ENCODE measurements at places on chromosomes 7 and 10.

GRCh38 chr10:130737621-130738020, 573.9 kb downstream of the TCERG1L start:
- DNase-seq = no peak

GRCh38 chr7:7808626-7809025, 90.2 kb upstream of the RPA3 start:
- no peak for DNase-seq

- DNase-seq = peak; percentile 67
Observed at GRCh38 chr7:1579481-1580421, 9.9 kb upstream of the PSMG3 start.

GRCh38 chr10:29035721-29036120, 253.1 kb upstream of the LYZL1 start:
- DNase-seq = no peak

GRCh38 chr7:93981480-93981874, 22.7 kb downstream of the BET1 start:
- DNase-seq = no peak

GRCh38 chr10:133170092-133170491, 10.1 kb downstream of the KNDC1 start:
- DNase-seq = no peak

DNA sequence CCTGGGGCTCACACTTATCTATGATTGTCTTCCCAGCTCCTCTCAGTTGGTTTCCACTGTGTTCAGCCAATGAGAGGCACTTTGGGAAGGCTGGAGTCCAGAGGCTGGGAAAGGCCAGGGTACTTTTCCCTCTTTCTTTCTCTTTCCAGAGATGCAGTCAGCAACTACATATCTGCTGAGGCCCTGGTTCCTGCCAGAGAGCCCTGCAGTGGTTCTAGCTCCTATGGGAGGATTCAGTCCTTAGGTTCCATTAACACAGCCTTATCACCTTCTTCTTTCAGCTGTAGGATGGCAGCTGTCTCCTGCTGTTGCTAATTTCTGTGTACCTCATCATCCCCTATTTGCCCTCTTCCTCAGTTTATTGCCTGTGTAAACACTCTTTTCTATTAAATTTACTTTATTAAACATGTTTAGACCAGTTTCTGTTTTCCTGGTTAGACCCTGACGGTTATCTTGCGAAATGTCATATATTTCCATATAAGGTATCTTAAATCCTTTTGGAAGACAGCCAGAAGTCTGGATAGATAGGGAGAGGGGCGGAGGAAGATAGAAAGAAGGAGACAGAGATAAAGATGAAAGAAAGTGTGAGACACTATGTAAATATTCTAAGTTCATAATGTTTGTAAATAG, 100.3 kb downstream of the HGF start:
- no peak for DNase-seq

- no peak for DNase-seq
Observed at GRCh38 chr10:5546891-5547680, 22.3 kb downstream of the CALML3 start.

DNA sequence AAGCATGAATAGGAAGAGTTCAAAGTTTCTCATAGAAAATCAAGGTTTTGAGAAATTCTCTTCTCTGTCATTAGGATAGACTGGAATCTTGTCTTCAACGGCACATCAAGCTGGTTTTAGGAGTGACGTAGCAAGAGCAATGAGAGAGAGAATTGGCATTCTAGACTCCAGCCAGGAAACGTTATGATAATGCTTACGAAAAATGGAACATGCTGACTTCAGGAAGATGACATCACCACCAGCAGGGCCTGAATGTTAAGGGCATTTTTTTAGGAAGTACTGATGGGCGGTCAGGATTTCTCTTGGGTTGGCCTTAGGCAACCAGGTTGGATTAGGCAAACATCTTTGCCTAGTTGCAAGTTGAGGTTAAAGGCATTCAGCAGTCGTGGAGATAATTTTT, 213.2 kb upstream of the CTBP2 start:
- DNase-seq = no peak

DNA sequence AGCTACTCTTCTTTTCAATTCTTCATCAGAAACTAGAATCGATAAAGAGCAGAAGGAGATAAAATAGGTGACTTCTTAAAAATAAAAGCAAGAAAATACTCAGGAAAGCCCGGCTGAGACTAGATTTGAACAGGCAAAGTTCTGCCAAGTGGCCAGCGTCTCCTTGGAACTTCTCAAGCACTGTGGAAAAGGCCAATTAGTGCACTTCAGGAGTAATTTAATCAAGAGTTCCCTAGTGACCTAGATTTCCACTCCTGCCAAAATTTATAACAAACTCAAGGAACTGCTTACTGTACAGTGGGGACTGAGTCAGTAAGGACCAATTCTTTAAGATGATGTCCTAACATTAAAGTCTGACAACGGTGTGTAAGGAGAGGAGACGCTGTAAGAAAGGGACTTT, 57.3 kb downstream of the CHCHD3 start:
- no peak for DNase-seq

GRCh38 chr10:51137756-51138529, 63.7 kb downstream of the PRKG1 start:
- DNase-seq = no peak

GRCh38 chr7:38318241-38318640, 44.8 kb upstream of the TARP start:
- no peak for DNase-seq

- no peak for DNase-seq
Observed at GRCh38 chr10:29141761-29142160, 147.1 kb upstream of the LYZL1 start.

DNA sequence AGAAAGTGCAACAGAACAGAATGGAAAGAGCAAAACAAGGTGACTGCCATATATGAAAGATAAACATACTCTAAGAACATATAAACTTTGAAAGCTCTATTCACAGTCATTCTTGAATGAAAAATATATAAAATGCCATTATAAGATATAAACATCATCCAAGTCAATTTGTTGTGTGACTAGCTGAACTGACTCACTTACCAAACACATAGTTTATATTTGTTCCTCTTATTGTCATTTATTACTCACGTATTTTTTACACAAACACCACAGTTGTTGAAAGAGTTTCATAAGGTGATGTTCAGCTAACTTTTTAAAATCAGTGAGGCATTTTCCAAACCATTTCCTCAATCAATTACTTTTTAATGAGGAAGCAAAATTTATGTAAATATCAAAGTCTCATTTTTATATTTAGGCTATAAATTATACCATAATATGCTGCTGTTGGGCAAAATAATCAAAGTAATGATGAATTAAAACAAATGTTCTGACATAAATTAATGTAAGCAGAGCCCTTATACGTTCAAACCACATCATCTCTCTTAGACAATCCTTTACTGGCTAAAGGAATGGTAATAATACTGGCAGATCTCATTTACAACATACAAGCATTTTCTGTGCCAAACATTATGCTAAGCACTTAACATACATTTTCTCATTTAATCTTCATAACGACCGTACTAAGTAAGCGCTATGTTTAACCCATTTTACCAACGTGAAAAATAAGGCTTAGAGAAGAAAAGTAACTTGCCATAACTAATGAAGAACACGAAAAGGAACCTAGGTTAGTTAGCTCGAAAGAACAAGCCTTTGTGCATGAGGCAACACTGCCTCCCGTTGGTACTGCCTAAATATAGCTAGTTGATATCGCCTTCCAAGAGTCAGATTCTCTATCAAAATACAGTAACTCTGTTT, 7.3 kb downstream of the LRRN3 start:
- DNase-seq = no peak

DNA sequence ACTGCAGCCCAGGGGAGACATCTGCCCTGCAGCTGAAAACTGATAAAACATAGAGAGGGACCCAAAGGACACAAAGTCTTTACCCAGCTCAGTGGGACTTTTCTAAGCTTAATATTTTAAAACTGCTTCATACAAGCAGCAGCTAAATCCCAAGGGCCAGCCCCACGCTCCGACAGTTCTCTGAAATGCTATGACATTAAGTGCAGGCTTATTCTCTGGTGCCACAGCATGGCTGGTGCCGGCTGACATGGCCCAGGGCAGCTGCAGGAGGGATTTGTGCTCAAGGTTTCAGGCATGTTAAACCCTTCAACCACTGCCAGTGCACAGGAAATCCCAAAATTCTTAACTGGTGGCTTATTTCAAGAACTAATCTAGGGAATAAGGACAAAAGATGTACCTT, 170.9 kb downstream of the PARD3 start:
- no peak for DNase-seq

DNA sequence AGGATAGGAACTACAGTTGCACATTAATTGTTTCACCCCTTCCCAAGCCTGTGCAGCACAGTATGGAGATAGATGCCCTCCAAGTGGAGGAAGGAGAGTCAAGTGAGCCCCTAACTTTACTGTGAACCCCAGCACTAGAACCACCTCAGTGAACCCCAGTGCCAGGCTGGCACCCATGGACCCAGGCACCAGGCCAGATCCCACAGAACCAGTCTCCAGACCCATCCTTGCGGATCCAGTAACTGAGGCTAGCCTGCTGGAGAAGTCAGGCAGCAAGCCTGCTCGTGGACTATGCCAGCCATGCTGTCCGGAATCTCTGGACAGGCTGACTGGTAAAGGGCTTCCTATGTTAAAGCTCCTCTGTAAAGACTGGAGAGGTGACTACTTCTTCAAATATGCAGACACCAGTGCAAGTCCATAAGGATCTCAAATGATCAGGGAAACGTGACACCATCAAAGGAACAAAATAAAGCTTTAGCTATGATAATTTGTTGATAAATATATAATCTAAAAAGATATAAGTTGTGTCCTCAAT, 27.7 kb downstream of the SHOC2 start:
- DNase-seq = no peak

DNA sequence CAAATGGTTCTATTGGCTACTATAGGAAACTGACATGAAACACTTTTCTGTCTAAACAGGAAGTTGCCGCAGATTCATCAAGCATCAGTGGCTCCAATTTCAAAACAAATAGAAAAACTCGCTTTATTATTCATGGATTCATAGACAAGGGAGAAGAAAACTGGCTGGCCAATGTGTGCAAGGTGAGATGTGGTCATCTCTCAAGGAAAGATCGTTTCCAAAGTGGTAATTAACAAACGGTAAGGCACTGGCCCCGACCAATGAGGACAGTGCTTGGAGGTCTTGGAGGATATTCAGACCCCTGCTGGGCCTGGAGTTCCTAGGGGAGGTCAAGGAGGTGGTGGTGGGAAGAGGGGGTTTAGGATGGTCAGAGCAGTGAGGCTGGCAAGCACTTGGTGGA, 2.6 kb downstream of the PNLIP start:
- DNase-seq = no peak

GRCh38 chr7:30359957-30360356, 75.6 kb downstream of the ZNRF2 start:
- no peak for DNase-seq

GRCh38 chr10:116590590-116591444, at the start of gene PNLIPRP1:
TSS of gene PNLIPRP1 (plus strand) at chr10:116590959. CDS start at chr10:116591130, 171 bp downstream.
- no peak for DNase-seq

GRCh38 chr7:134245253-134245652, 71.5 kb downstream of the SLC35B4 start:
- no peak for DNase-seq

DNA sequence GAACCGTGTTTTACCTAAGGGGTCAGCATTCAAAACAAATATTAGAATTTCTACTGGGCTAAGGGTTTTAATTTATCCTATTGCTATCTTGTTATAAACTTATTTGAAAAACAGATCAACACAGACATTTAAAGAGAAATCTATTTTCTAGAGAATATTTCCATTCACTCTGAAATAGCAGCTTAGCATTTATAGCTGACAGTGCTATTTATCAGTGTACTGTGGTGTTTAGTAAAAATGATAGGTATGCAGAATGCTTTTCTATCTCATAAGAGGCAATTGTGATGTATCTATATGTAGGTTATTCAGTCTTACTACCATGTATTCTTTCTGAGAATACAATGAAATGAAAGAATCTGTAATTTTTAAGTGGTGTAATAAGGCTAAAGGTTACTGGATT, 1077.4 kb downstream of the REEP3 start:
- DNase-seq = no peak

DNA sequence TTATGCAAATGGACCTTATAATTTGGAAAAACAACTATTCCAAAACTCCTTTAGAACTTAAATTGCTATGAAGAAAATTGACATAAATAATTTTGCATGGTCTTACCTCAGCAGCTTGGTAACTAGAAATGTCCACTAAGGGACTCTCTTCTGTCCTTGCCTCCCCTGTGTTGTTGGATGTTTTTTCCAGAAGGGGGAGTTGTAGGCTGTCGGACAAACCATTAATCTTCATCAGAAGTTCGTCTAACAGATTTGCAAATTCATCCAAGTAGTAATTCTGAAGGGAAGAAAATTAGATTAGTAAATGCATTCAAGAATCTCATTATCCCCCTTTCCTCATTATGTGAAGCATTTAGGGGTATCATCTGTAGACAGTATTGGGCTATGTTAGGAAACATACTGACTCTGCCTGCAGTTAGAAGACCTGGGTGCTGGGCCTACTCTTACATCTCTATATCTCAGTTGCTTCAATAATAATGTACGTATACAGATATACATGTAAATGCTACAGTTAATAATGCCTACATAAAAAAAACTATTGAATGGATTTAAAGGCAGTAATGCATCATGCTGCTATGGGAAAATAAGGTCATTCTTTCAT, 155.6 kb downstream of the PKD1L1 start:
- no peak for DNase-seq

GRCh38 chr7:79217468-79217867, 236.0 kb downstream of the MAGI2 start:
- DNase-seq = no peak

- DNase-seq = no peak
Observed at GRCh38 chr7:104642560-104642959, 314.2 kb downstream of the LHFPL3 start.

GRCh38 chr10:85612833-85613232, 753.8 kb downstream of the GRID1 start:
- DNase-seq = no peak

DNA sequence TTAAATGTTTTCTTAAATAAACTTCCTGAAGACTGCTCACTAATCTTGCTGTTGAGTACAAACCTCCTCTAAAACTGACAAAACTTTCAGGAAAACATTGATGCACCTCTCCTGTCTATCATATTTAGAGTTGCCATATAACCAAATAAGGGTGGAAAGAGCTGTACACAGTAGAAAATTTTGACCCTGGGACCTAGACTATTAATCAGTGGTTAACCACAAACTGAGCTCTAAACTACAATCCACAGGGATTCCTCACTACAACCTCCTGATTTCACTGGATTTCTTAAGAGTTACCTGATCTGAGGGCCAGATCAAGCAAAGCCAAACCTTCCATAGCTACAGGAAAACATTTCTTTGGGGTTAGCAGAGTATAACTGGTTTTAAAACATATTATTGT, 39.9 kb upstream of the WNT16 start:
- no peak for DNase-seq

GRCh38 chr10:11242443-11243387, 225.0 kb downstream of the CELF2 start:
- DNase-seq = no peak

GRCh38 chr10:59894114-59894513, 12.2 kb downstream of the CCDC6 start:
- DNase-seq = no peak

GRCh38 chr7:35256256-35257175, 2.6 kb upstream of the TBX20 start:
- DNase-seq = no peak

Data from HL-60 (cell line).